ENCODE measurements at places on chromosomes 4 and X.

- DNase-seq, result no peak
Observed at GRCh38 chr4:54712206-54712605, 54.4 kb downstream of the KIT start.

DNA sequence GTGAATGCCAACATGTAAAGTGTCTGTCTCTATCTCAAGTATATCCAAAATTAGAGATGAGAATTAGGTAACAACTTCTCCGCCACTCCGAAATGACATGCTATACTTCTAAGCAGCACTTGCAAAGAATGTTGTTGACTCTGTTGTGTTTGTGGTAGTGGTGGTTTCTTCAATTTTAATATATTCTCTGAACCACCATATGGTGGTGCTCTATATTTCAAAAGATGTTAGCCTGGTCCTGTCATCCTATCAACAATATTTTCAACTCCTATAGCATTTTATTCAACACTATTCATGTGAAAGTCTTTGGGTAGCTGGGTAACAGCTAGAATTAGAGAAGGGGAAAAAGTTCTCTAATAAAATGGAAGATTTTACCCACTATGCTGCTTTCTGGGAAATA, 1622.8 kb upstream of the IGFBP7 start:
- no peak for DNase-seq

DNA sequence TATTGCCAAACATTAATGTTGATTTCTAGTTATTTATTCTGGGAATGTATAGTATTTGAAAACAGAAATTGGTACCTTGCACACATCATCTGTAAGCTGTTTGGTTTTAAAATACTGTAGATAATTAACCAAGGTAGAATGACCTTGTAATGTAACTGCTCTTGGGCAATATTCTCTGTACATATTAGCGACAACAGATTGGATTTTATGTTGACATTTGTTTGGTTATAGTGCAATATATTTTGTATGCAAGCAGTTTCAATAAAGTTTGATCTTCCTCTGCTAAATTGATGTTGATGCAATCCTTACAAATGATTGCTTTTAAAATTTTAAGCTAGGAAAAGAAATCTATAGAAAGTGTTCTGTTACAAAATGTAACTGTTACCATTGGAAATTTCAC, 30.8 kb upstream of the FMR1NB start:
- no peak for DNase-seq

DNA sequence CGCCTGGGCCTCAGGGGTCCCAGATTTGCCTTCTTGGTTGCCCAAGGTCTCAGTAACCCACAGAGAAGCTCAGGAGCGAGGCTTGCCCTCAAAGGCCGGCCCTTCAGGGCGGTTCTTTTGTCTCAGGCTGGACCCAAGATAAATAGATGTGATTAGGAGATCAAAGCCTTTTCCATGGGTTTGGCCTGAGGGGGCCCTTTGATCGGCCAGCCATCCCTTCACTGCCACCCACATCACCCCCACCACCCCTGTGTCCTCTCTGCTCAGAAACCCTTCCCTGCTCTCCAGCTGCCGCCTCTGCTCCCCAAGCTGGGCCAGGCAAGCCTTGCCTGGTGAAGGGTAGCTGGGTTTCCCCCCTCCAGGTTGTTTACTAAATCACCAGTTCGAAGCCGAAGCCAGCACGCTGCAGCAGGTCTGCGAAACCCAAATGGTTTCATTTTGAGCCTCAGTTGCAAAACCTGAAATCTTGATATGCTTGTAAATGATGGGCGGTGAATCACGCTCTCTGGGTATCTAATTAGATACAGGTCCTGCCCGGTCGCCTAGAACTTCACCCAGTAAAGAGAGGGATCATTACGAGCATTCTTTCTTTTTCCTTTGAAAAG, 202.6 kb upstream of the BCOR start:
- no peak for DNase-seq

GRCh38 chrX:137052643-137053235, 18.9 kb upstream of the GPR101 start:
- DNase-seq, result no peak

GRCh38 chrX:70470850-70471289, 26.2 kb downstream of the DLG3 start:
- DNase-seq, result no peak

GRCh38 chrX:118493016-118493415, 2.6 kb upstream of the DOCK11 start:
- DNase-seq, result no peak

- no peak for DNase-seq
Observed at GRCh38 chr4:179328627-179329026, 1886.4 kb upstream of the AGA start.

GRCh38 chrX:46308110-46308509, 237.1 kb downstream of the ZNF674 start:
- DNase-seq, result no peak

DNA sequence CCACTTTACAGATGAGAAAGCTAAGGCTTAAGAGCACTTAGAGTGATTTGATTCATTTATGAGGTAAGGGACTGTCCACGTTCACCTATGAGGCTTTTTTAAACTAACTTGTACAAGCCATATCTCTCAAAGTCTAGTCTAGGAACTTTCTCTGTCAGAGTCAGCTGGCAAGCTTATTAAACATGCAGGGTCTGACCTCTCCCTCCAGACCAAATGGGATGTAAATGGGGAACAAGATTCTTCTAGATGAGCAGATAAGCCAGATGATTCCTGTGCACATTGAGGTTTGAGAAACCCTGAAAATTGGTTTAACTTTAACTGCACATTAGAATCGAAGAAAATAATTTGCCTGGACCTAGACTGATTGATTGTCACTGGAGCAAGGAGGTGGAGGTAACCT, 160.0 kb upstream of the SPRY1 start:
- no peak for DNase-seq

DNA sequence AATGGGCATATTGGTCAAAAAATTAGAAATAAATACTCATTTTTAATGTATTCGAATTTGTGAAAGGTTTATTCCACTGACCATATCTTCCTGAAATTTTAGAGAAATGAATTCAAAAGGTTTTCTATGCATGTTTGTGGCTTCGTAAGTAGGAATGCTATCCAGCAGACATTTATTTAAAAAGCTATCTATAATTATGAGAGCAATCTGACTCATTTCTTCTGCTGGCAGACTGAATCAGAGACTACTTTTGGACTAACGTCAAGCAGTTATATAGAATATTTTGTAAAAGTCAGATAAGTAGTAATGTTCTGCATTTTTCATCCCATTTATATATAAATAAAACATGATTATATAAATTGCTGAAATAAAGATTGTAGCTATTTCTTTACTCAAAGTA, 125.0 kb downstream of the SPCS3 start:
- no peak for DNase-seq

- no peak for DNase-seq
Observed at GRCh38 chrX:139932073-139932900, 566 bp downstream of the ATP11C start.

DNA sequence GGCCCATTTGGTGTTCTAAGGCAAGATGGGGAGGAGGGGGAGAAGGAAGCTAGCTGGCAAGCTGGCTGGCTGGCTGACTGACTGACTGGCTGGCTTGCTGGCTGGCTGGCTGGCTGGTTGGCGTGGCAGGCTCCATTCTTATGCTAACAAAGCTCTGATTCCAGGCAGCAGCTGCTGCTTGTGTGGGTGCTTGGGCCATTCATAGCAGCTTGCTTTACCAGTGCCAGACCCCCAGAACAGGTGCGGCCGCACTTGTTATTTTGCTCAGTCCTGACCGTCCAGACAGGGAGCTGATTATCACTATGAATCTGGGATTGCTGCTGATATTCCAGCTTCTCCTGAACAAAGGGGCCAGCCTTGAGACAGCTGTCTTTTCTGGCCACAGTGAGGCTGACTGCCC, 131.2 kb upstream of the PAK3 start:
- no peak for DNase-seq

DNA sequence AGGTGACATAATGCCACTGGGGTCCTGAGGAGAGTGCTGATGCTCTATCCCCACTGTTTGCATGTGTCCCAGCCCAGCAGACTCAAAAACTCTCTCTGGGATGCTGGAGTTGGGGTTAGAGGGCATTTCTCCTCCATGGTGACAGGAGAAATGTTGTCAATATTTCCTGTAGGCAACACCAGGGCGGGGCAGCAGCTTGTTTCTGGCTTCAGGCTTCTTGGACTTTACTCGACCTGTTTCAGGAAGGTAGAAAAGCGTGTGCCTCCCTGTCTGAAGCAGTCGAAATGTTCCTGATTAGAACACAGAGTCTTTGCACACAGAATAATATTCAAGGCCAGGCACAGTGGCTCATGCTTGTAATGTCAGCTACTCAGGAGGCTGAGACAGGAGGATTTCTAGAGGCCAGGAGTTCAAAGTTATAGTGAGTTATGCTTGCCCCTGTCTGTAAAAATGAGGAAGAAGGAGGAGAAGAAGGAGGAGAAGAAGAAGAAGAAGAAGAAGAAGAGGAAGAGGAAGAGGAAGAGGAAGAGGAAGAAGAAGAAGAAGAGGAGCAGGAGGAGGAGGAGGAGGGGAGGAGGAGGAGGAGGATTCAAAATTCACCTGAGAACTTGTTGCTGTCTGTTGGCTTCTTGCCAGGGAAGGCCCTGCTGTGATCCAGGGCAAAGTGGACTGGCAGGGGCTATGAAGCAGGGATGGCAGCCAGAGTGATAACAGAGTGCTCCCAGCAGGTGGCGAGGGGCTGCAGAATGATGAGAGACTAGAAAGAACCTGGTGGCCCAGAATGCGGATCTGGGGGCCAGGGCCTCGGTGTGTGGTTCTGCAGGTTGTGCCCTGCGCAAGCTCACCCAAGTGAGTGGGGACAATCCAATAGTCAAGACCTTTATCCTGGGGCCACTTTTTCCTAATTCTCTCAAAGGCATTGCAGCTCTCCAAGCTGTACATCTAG, 82.9 kb downstream of the RTL5 start:
- DNase-seq, result no peak

GRCh38 chrX:76279007-76279406, 106.1 kb downstream of the PBDC1 start:
- peak; percentile 1 for DNase-seq

DNA sequence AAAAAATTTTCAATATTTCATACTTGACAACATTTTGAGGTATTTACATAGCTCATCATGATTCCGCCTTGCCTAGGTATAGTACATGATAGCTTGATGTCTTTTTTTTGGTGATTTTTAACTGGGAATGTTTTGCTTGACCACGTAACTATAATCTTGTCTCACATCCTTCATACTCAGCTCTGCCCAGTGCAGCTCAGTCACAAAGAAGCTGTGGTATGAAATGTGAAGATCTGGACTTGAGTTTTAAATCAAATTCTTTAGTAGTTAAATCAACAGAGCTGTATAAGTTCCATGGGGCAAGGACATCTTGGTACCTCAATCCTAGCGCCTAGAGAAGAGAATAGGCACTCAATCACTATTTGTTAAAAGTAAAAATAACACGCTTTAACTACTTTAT, 276.3 kb upstream of the DKK2 start:
- DNase-seq, result no peak

GRCh38 chr4:117224256-117224655, 138.9 kb upstream of the TRAM1L1 start:
- no peak for DNase-seq

GRCh38 chr4:163595580-163595979, 101.1 kb downstream of the TMA16 start:
- DNase-seq, result no peak

GRCh38 chrX:50747471-50747900, 66.5 kb downstream of the SHROOM4 start:
- no peak for DNase-seq

GRCh38 chr4:137510557-137511265, 21.6 kb downstream of the PCDH18 start:
- DNase-seq, result peak; percentile 74

DNA sequence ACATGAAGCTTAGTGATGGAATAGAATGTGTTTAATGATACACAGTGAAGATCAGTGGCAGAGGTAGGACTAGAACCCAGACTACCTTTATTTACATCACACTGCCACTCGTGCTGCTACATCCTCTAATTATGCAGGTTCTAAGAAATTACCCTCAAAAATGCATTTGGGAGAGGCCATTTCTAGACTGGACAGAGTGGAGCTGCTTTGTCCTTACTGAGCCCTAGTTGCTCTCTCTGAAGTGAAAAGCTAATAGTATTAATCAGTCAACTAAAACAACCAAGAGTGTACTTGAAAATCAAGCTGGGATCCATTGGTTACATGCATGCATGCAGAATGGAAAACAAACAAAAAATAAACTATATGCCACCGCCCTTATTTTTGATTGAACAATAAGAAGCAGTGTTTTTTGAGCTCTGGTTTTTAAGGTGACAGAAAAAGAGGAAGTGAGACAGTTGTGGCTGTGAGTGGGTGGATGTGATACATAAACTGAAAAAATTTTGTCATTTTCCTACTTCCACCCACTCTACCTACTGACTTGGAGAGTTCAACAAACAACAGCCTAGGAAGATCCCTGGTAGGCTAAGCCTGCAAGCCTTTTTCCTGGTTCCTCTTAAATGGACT, 6.8 kb upstream of the VSIG4 start:
- DNase-seq, result no peak

DNA sequence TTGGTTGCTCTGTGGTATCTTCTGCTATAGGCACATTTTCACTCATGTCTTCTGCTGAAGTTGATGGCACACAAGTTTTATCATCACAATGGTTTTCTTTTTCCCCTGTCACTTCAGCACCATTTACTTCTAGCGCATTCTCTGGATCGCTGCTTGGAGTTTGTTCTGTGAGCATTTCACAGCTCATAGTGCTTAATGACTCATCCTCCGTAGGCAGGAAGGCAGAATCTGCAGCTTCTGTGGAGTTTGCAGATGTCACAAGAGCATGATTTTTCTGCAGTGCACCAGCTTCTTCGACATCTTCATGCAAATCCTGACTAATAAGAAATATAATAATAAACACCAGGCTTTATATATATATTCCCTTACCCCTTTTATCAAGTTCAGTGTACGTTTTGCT, 83.6 kb downstream of the CHM start:
- peak; percentile 75 for DNase-seq

- DNase-seq, result no peak
Observed at GRCh38 chr4:130422261-130422660, 1326.3 kb downstream of the C4orf33 start.

DNA sequence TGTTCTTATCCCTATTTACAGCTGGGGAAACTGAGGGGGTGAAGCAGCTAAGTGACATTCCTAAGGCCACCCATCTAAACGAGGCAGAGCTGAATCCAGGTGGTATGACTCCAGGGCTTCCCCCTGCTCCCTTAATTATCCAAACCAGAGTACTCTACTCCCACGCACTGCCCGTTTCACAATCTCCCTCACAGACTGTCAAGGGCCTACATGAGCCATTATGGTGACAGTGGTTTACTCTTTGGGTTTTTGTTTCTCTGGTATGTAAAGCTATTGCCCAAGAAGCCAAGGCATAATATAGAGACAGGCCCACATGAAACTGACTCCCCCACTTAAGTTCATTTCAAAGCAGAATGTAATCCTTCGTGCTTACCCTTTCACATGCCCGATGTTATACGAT, 95.1 kb downstream of the NHS start:
- DNase-seq, result peak; percentile 1

GRCh38 chr4:2365054-2365912, 53.2 kb downstream of the ZFYVE28 start:
- no peak for DNase-seq

GRCh38 chr4:103802766-103803165, 83.0 kb upstream of the TACR3 start:
- DNase-seq, result no peak
